Activated CD4-positive, alpha-beta T cell treated with anti-CD3 and anti-CD28 coated beads, Interleukin-2, amount 50 U/mL, for 1 hour (primary cell): ENCODE measurements at places on chromosomes 11 and 22.

DNA sequence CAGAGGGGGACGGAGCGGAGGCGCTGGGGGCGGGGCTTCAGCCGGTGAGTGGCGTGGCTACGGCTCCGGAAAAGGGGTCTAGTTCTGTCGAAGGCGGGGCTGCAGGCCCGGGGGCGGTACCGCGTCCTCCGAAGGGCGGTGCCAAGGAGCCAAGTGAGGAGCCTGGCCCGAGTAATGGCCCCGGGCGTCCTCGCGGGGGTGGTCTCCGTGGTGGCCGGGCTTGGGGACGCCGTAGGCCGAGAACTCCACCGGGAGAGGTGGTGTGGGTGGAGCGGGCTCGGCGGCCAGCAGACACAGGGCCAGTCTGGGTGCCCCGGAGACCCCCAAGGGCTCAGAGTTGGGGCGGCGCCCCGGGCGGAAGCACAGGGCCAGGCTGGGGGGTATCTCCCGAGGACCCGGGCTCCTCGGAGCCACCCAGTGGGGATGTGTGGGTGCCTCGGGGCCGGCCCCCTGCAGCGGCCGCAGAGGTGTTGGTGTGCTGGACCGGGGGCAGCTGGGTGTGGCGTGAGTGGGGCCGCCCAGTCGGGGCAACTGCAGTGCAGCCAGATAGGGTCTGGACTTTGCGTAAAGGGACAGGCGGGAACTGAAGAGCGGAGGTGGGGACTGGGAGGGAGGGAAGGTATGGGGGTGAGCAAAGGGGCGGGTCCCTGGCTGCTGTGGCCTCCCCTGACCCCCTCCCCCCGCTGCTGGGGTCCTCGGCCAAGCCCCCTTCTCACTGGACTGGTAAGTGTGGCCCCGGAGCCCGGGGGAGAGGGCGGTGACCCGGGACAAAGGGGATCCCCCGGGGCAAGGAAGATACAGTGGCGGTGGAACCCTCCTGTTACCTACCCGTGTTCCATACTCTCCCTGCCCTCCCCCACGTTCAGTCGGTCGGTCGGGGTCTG is 838 bp downstream of the FKBP2 start:
- no peak for DNase-seq

- DNase-seq = no peak
Observed at GRCh38 chr11:101863361-101863760, 51.4 kb upstream of the CEP126 start.

- DNase-seq = no peak
Observed at GRCh38 chr11:35962369-35963138, 18.7 kb downstream of the LDLRAD3 start.

DNA sequence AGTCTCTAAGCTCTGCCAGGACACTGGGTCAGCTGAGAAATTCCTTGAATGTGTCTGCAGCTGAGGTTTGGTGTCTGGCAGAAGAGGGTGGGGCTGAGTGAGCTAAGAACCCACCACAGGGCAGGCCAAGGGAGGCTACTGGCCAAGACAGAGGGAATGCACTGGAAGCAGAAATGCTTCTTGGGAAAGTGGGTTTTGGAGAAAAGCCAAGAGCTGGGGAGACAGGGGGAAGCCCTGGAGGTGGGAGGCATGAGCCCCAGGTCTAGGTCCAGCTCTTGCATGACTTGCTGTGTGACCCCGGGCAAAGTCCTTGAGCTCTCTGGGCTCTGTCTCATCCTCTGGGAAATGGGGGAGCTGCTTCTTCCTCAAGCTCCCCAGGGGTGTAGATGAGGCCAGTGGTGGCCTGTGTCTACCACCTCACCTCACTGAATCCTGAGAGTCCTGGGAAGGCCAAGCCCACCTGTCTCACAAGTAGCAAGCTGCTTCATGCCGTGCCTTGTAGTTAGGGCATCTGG is 2.3 kb downstream of the MMP11 start:
- DNase-seq = no peak

- no peak for DNase-seq
Observed at GRCh38 chr11:126914941-126915340, 85.6 kb downstream of the KIRREL3 start.

DNA sequence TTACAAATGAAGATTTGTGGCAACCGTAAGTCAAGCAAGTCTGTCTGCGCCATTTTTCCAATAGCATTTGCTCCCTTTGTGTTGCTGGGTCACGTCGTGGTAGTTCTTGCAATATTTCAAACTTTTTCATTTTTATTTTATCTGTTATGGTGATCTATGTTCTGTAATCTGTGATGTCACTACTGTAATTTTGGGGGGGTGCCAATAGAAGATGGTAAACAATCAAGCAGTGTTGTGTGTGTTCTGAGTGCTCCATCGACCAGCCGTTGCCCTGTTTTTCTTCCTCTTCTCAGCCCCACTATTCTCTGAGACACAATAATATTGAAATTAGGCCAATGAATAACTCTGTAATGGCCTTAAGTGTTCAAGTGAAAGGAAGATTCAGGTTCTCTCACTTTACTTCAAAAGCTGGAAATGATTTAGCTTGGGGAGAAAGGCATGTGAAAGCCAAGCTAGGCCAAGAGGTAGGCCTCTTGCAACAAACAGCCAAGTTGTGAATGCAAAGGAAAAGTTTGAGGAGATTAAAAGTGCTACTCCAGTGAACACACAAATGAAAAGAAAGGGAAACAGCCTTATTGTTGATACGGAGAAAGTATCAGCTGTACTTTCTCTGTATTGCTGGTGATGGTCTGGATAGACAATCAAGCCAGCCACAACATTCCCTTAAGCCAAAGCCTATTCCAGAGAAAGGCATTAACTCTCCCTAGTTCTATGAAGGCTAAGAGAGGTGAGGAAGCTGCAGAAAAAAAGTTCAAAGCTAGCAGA is 7.5 kb downstream of the ZC3H12C start:
- DNase-seq = no peak

GRCh38 chr11:73135346-73136284 is 6.5 kb downstream of the FCHSD2 start:
- no peak for DNase-seq

DNA sequence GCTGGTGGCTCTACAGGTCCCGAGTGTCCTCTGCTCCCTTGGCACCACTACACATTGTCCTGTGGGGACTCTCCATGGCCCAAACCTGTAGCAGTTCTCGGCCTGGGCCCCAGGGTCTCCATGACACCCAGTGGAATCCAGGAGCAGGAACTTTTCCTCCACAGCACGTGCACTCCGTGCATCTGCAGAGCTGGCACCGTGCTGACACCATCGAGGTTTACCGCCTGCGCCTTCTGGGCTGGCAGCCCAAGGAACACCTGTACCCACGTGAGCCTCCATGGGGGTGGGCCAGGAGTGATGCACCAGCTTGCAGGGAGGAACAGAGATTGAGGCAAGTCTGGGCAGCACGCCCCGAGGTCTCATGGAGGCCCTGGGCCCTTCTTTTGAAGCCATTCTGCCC is 25.2 kb downstream of the TSPAN32 start:
- no peak for DNase-seq

GRCh38 chr11:407651-408123 is 7.1 kb downstream of the SIGIRR start:
- DNase-seq = no peak

DNA sequence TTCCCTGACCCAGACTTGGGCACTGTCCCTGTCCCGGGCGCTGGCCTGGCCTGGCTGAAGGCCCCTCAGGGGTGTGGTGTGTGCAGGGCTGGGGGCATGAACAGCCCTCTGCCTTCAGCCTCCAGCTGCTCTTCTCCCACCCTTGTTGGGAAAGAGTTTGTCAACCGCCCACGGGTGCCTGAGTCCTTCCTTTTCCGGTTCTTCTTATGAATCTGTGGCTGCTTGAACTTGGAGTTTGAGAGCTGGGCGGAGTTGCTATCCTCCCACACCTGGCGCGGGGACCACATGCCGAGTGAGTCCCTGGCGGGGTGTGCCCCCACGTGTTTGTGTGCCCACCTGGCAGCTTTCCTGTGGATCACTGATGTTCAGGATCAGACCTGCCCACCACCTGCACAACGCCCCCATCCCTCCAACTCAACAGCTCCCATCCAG is 13.4 kb downstream of the NFAM1 start:
- no peak for DNase-seq

DNA sequence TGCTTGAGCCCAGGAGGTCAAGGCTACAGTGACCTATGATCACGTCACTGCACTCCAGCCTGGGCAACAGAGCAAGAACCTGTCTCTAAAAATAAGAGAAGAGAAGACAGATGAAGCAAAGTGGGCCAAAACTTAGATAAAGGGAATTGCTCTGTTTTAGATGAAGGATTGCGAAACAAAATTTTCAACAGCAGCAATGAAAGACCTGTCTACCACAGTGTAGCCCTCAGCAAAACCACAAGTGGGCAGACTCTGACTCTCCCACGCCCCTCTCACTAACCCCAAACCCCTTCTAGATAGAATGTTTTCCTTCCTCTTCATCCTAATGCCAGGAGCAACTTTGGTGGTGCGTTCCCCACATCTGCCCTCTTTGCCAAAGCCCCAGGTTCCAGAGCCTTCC is 105.6 kb upstream of the ALDH3B2 start:
- no peak for DNase-seq
